ENCODE measurements at places on chromosomes 16 and 17.

GRCh38 chr17:73192206-73192893, 505 bp upstream of the COG1 start:
- DNase-seq, result peak; percentile 73

DNA sequence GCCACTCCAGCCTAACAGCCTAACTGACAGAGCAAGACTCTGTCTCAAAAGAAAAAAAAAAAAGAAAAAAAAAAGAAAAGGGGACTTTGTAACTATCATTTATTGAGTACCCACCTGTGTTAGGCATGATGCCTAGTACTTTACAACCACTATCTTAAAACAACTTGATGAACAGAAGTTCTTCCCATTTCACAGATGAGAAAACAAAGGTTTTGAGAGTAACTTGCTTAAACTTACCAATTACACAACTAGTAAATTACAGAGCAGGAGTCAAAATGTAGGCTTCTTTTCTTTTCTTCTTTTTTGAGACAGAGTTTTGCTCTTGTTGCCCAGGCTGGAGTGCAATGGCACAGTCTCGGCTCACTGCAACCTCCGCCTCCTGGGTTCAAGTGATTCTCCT, 96.8 kb upstream of the CORO6 start:
- no peak for DNase-seq

DNA sequence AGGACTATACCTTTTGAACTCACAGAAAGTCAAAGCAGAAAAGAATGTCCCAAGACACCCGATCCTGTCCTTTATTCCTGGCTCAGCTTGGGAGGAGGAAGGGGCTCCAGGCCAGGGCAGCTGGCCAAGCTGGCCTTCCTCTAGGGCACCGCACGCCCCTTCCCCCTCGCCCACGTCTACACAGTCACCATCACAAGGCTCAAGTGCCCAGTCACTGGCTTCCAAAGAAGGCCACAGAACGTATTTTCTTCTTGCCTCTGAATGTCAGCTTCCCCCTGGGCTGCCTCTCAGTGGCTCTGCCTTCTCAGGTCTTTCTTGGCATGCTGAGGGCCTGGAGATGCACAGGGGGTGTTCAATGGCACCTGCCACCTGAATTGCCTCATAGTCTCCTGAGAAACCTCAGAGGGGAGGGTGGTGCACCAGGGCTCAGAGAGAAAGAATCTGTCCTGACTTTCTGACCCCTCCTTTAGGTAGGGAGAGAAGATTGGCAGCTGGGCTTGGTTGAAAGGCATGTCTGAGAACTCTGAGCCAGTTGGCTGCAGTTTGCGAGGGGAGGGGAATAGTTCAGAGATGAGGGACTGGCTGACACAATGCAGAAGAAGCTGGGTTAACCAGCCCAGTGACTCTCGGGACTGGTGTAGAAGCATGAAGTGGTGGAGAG, 2.1 kb downstream of the DHRS11 start:
- no peak for DNase-seq

- no peak for DNase-seq
These were observed 241.1 kb downstream of the SOX9 start for GRCh38 chr17:72361892-72362291.

All from NCI-H1092 (cell line).